Astrocyte (in vitro differentiated cells and primary cell): ENCODE measurements at places on chromosomes 3 and 15. TPM values are rescaled to one million over a fixed set of nuclear protein-coding genes. Genes with fewer than 3 reads are reported as not detected.

DNA sequence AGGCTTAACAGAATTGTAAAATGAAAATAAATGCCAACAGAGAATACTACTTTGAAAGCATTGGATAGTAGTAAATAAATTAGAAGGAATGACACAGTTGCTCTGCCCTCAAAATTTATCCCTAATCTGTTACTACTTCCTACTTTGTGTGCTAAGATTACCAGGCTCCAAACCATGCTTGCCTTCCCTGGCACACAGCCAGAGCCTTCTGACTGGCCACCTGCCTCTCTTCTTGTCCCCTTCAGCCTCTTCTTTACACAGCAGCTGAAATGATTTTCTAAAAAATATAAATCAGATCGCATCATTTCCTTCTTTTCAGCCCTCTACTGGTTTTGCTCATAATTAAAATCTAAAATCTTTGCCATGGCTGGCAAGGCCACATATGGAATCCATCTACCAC lies 334.1 kb downstream of the FHIT start:
- no peak for DNase-seq

DNA sequence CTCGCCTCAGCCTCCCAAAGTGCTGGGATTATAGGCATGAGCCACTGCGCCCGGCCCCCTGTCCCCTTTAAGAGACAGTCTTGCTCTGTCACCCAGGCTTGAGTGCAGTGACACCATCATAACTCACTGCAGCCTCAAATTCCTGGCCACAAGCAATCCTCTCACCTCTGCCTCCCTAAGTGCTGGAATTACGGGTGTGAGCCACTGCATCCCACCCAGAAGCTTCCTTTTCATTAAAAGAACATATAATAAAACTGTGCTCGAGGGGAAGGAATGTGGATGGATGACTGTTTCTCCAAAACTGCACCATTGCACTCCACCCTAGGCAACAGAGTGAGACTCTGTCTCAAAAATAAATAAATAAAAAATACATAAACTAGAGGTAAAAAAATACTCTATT lies 70.1 kb downstream of the NCEH1 start:
- no peak for DNase-seq

The XIRP1 gene
- total RNA-seq, result 1.1 and 1.5 TPM in 2 replicates

- no peak for DNase-seq
Measured at GRCh38 chr3:21534462-21534861, 216.5 kb downstream of the ZNF385D start.

DNA sequence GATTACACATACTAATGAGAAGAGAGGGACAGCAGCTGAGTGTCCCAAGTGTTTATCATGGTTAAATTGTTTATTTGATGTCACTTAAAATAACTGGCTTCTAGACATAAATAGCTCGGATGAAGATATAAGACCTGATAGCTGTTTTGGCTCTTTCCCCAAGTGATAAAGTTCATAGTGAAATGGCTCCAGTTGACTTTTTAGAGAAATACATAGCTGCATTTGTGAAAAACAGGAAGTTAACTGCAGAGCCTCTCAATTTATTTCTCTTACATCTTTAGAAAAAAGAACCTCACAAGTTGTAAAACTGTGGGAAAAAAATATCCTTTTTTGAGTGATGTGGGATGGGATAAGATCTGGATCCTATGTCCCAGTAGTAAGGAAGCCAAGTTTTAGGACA lies 332.9 kb upstream of the RASGRP1 start:
- DNase-seq, result no peak
